NCI-H2171 (cell line): ENCODE measurements at places on chromosomes 4 and X.

DNA sequence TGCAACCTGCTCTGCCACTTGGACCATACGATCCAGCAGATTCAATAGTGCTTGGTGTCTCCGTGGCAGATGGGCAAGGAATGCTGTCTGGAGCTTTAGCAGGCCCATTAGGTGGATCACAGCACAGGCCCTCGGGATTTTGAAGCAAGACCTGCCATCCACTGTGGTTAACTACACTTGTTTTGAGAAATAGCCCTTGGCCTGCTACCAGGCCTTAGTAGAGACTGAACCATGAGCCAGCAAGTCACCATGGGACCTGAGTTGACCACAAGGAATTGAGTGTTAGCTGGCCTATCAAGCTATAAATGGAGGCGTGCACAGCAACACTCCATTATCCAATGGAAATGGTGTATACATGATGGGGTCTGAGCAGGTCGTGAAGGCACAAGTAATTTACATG, 14.5 kb upstream of the LDB2 start:
- no peak for DNase-seq

DNA sequence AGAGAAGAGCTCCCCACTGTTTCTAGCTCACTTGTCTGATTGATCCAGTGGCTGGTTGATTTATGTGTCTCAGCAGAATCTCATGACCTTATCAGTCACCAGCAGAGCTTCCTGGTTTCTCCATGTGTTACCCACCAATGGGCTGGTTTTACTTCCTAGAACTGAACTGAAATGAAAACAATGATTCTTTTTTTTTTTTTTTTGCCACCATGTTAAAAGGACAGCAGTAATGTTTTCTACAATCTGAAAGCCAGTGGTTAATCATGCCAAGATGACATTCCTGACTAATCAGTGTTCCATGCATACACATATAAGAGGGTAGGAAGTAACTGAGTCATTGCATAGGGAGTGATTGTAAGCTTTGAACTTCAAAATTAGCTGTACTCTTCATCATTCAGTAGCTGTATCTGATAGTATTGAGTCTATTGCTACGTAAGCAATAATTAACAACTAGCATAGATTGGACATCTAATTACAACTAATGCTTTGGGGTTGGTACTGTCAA, 67.7 kb downstream of the SLC4A4 start:
- no peak for DNase-seq

- DNase-seq = no peak
Observed at GRCh38 chrX:134607523-134607922, 50.7 kb downstream of the PLAC1 start.

DNA sequence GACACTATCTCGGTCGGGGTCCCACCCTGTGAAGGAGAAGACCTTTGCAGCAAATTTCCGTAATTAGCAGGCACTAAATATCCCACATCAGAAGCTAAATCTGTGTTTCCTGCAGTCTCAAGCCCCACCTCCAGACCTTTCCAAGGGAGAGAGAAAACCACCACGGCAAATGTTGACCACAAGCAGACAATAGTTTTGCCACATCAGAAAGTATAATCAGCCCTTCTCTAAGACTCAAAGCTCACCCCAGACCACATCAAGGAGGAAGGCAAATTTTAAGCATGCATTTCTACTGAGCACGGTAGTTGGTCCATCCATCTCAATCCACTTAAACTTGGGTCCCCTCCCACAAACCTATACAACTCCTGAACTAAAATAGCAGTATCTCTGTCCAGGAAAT, 398.5 kb downstream of the GPM6A start:
- DNase-seq = no peak

GRCh38 chrX:109987884-109988283, 15.0 kb upstream of the TMEM164 start:
- no peak for DNase-seq
